ENCODE measurements at places on chromosomes 1 and 21.

- DNase-seq = no peak
Observed at GRCh38 chr1:107464827-107465226, 324.0 kb downstream of the NTNG1 start.

DNA sequence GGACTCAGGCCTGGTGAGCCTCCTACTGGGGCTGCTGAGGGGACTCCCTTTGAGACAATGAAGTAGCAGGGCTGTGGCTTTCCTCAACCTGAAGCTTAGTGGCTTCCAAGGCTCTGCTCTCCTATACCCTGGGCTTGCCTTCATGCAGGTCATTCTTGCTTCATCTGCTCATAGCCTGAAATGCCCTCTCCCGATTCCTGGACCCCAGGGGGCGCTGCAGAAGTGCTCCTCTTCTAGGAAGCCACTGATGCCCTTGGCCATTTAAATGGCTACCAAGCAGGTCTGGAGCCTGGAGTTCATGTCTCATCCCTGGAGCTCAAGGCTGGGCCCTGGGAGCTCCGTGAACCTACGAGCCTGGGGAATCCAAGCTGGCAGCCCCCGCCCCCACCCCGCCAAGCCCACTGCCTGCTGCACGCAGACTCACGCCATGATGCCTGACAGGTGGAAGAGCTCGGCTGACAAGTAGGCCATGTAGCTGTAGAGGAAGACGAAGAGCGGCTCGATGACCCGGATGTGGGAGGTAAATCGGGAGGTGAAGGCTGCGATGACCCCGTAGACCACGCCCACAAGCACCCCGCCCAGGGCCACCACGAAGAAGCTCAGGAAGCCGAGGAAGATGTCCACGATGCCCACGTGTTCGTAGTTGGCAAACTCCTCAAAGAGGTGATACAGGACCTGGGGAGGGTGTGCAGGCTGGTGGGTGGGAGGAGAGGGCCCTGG is 45.7 kb downstream of the SLC9A1 start:
- no peak for DNase-seq

- no peak for DNase-seq
Observed at GRCh38 chr21:24428591-24429199, 1178.6 kb downstream of the MRPL39 start.

- DNase-seq = no peak
Observed at GRCh38 chr1:183023601-183024316, 539 bp downstream of the LAMC1 start.

- no peak for DNase-seq
Observed at GRCh38 chr21:33325222-33326067, 675 bp downstream of the IFNAR1 start.

All from fibroblast of skin of left biceps (primary cell).